Heart left ventricle (tissue), 16 donors: ENCODE measurements at places on chromosomes 7 and 10.
A peak's percentile ranks its signal among the peaks of the same experiment; 100 is the strongest.

DNA sequence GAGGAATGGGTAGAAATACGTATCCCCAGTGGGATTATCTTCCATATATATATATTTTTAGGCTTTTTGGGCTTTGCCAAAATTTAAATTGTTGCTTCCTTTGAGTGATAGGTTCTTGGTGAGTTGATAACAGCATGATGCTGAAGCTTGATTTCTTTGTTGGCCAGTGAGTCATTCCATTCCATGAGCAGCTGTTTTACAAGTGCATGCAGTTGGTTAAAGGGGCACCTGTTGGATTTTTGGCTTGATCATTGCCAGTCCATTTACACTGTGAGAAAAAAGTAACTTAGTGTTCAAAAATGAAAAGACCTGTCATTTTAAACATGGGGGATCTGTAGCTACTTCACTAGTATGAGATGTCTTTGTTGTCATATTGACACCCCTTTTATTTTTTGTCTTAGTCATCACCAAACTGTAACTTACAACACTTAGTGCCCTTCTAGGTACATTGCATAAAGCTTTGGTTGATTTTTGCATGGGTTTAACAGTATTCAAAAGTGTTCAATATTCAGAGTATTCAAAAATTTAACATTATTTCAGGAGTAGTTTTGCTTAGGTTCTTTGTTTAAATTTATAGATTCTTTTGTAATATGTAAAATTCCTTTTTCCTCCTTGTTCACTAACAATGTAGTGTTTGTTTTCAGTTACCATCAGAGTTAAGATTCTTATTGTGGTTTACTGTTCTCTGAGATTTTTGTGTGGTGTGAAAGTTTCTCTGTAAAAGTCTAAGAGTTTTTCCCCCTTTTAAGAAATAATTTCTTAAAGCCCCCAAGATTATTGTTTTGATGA, 8.8 kb downstream of the AKAP9 start:
- no peak for DNase-seq

GRCh38 chr10:30103595-30104320, 44.4 kb upstream of the JCAD start:
- no peak for DNase-seq

DNA sequence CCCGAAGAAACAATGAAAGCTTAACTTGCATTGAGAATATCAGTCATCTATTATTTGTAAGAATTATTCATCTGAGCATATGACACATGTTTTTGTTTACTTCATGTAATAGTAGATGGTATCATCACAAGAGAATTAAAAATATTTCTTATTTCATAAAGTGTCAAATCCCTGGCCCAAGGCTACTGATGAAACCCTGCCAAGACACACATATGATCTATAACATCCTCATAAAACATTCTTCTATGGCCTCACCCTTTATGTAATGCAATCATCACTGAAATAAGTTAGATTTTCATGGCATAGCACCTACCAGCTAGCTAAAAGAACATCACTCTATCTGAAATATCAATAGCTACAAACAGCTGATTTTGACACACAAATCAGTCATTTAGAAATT, 385.6 kb upstream of the PHF14 start:
- no peak for DNase-seq

DNA sequence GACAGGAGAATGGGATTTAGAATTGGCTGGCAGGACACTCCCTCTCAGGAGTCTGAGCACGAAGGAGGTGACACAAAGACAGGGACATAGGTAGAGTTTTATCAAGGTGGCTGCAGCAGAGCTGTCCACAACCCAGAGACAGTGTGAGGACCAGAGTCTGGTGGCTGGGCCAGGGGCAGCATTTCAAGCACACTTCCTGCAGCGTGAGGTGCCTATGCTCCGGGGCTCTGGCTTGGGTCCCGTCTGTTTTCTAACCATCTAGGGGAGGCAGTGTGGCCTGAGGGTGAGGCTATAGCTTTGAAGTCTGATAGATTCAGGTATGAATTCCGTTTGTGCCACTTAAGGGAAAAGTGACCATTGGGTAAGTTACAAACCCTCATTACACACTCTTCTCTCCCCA, 222.7 kb upstream of the ZMIZ1 start:
- peak; percentile 4 for DNase-seq

DNA sequence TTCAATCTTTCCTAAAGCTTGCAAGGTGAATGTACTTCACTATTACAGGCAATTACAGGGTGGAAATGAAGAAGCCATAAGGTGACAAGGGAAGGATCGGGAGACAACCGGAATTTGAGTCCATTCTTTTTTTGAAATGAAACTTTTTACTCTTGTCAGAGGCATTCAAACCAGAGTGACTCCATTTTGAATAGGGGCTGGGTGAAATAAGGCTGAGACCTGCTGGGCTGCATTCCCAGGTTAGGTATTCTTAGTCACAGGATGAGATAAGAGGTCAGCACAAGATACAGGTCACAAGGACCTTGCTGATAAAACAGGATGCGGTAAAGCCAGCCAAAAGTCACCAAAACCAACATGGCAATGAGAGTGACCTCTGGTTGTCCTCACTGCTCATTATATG, 363.3 kb downstream of the TYW1 start:
- DNase-seq, result no peak

- no peak for DNase-seq
Measured at GRCh38 chr10:12758271-12758670, 243.2 kb downstream of the CCDC3 start.

DNA sequence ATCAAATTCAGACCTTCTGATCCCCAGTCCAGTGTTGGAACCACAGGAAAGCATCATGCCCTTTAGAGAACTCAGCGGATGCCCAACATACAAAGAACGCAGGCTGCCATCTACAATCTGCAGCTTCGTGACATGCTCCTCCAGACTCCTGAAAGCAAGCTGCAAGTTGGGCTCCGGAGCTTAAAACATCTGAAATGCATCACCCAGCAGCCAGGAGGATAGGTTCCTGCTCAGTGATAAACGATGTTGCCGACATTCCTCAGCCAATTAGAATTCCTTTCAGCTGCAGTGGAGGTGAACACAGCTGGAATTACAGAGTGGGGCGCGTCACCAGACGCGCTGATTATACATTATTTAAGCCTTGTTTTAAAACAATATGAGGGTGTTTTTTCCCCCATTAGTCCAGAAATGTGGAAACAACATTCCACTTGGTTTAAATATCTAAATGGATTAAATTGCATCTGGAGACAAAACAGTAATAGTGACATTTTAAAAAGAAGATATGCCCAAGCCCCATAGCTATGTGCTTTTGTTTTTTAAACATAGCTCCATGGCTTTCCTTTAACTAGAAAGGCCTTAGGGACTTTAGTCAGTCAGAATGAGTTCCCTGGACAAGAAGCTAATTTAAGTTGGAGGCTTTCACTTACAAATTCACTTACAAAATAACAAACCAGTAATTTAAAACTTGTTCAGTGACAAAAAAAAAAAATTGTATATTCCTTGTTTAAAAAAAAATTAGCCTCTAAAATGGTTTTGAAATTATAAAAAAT, 6.3 kb downstream of the SMURF1 start:
- no peak for DNase-seq

DNA sequence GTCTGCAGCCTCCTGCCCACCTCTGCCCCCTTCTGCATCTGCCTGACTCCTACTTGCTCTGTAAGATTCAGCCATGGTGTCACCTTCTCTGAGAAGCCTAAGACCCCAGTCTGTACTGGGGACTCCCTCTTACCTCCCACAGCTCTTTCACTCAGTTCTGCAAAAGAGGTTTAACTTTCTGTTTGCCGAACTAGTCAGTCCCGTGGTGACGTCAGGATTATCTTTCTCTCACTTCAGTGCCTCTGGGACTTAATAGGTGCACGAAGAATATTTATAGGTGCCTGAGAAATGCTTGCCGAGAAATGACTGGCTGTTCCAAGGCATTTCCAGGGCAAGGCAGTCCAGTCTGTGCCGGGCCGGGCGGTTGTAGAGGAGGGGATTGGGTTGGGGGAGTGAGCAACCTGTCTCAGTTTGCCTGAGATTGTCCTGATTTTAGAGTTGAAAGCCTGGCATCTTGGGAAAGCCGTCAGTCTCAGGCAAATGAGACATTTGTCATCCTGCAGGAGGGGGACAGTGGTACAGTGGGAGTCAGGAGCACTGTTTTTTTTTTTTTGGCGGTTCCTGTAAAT, 227.5 kb upstream of the NPVF start:
- DNase-seq, result no peak

GRCh38 chr10:131111007-131111406, 200.5 kb downstream of the TCERG1L start:
- no peak for DNase-seq

DNA sequence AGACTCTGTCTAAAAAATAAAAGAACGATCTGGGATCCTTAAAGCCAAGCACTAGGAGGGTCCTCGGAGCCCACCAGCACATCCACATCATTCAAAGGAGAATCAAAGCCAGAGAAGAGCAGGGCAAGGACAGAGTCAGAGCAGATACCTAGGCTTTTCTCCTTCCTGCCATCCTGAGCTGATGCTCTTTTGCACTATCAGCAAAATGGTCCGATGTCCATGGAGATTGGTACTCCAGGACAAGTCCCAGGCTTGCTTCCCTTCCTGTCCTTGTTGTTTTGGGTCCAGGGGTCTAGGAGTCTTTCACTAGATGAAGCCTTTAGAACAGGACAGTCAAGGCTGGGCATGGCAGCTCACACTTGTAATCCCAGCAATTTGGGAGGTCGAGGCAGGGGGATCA, 58.0 kb upstream of the ELN start:
- DNase-seq, result no peak

GRCh38 chr7:54738737-54739136, 20.3 kb downstream of the SEC61G start:
- DNase-seq, result no peak

GRCh38 chr10:120041807-120042559, 149.5 kb downstream of the SEC23IP start:
- no peak for DNase-seq

- no peak for DNase-seq
Measured at GRCh38 chr7:78306634-78307033, 508.1 kb downstream of the PHTF2 start.

- DNase-seq, result no peak
Measured at GRCh38 chr10:72058989-72059842, 29.1 kb downstream of the SPOCK2 start.

DNA sequence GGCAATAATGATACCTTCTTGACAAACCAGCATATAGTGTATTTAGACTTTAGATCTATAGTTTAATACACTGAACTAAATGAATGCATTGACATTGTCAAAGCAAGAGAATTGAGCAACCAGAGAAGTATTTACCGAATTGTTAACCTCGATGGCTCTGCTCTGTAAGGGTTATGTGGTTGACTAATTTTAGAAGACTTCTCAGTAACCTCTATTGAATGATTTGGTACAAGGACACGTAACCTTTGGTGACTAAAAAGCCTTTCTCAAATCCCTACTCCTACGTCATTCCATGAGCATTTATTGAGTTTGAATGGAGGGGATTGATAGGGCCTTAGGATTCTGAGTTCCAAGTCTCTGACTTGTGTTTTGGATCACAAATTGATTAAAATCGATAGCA, 67.6 kb downstream of the MDFIC start:
- DNase-seq, result no peak

- DNase-seq, result no peak
Measured at GRCh38 chr10:132399117-132400035, 2.4 kb downstream of the PWWP2B start.

DNA sequence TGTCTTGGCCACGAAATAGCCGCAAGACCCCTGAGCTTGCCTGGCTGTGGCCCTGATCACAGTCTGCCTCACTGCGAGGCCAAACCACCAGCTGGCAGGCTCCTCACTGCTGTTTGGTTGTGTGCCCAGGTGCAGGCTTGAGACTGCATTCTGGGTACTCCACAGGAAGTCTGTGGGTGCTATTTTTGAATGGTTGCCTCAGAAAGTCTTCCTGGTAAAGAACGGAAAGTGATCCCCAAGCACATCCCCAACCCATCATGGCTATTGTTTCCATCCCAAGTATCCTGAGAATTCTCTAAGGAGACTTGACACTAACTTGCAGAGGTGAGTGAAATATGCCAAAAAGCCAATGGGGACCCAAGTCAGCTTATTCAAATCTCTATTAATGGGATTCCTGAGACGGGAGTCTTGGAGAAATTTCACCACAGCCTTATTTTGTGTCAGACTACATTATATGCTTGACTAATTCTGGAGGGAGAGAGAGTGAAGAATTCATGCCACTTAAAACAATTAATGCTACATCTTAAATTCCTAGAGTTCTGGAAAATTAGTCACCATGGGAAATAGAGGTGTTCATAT, 170.9 kb downstream of the RAMP3 start:
- DNase-seq, result peak; percentile 21

- DNase-seq, result no peak
Measured at GRCh38 chr7:116209561-116210070, 723 bp upstream of the TES start.

GRCh38 chr10:68562661-68563570, 2.8 kb downstream of the TET1 start:
- no peak for DNase-seq

DNA sequence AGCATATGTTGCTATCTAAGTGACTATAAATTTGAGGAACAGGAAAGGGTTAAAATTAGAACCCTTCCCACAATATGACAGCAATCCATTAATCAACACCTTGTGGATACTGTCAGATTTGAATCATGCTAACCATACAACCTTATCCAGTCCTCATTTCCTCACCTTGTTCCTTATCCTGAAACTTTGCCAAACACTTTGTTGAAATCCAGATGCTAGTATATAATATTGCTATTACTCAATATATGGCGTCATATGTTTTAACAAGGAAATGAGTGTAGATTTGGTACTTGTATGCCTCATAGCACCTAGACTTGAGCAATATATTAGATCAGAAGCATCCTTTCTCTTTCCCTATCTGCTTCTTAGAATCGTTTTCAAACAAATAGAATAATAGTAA, 66.3 kb upstream of the SLC25A13 start:
- DNase-seq, result no peak

DNA sequence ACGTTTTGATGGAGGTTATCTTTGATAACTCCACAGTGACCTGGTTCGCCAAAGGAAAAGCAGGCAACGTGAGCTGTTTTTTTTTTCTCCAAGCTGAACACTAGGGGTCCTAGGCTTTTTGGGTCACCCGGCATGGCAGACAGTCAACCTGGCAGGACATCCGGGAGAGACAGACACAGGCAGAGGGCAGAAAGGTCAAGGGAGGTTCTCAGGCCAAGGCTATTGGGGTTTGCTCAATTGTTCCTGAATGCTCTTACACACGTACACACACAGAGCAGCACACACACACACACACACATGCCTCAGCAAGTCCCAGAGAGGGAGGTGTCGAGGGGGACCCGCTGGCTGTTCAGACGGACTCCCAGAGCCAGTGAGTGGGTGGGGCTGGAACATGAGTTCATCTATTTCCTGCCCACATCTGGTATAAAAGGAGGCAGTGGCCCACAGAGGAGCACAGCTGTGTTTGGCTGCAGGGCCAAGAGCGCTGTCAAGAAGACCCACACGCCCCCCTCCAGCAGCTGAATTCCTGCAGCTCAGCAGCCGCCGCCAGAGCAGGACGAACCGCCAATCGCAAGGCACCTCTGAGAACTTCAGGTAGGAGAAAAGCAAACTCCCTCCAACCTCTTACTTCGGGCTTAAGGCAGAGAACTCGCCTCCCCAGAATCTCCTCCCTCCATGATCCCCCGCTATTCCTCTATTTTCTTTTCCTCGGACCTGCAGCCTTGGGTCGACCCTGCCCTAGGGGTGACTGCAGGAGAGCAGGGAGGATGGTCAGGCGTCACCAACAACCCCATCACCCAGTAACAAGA, at the start of gene SERPINE1:
SERPINE1 (plus strand) TSS at position 454 of the 809 bp plus-strand sequence. CDS start 1,290 bp downstream, outside the sequence.
- peak; percentile 91 for DNase-seq

GRCh38 chr7:1080252-1080920, 7.5 kb upstream of the GPER1 start:
- no peak for DNase-seq

GRCh38 chr7:66110856-66111255, 3.8 kb upstream of the CRCP start:
- no peak for DNase-seq

- DNase-seq, result no peak
Measured at GRCh38 chr10:71368643-71369042, 28.1 kb upstream of the CDH23 start.

GRCh38 chr7:30975256-30975899, 11.6 kb downstream of the GHRHR start:
- DNase-seq, result no peak
